ENCODE measurements at places on chromosomes 12 and 14.

DNA sequence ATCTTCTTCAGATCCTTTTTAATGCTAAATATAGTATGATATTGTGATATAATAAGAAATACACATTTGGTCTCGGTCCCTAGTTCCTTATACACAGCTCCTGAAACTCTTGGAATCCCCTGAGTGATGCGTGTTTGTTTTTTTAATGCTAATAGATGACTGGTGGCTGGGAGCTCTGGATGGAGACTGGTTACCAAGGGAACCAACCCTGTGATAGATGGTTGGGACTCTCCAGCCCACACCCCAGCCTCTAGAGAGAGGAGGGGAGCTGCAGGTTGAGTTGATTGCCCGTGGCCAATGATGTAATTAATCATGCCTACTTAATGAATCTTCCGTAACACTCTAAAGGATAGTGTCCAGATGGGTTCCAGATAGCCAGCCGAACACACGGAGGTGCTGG, 140.6 kb downstream of the FBXL14 start:
- DNase-seq: no peak

DNA sequence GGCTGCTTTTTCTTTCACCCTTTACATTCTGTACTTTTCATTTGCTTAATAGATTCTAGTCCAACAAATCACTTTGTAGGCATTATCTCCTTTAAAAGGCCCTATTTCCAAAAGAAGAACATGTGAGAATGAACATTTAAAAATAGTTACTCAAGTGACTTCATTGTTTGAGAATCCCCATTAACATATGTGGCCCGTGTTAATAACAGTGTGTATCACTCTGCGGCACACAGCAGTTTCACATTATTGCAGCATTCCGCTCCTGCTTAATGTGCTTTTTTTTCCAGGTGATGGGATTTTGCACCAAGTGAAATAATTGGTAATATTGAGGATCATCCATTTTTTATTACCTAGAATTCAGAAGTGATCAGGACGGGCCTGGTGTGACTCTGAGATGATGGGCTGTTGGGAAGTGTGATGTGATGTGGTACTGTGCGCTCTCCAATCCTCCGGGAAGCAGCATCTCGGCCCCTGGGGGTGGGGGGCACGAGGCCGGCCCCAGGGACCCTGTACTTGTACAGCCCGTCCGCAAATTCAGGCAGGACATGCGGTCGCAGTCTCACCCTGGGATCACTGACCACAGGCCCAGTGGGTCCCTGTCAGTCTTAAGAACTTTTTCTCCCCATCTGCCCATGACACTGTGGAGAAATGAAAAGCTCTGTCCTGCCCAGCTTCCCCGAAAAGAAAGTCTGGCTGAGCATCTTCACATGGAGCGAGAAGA, 32.9 kb downstream of the SLC15A4 start:
- DNase-seq: no peak

DNA sequence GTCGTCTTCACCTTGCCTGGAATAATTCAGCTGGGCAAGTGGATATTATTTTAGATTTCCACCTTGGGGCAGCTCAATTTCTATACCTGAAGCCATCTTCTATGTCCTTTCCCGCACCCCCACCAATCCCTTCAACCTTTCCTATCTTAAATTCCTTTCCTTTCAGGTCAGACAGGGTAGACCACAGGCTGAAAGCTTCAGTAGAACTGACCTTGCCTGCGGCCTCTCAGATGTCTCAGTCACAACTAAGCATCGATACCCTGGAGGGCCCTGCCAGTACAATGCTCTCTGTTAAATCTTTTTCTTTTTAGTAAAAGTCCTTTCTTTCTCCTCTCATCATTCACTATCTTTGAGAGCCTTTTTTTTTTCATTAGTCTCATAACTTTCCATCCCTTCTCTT, 38.9 kb downstream of the SLC2A14 start:
- DNase-seq: no peak

DNA sequence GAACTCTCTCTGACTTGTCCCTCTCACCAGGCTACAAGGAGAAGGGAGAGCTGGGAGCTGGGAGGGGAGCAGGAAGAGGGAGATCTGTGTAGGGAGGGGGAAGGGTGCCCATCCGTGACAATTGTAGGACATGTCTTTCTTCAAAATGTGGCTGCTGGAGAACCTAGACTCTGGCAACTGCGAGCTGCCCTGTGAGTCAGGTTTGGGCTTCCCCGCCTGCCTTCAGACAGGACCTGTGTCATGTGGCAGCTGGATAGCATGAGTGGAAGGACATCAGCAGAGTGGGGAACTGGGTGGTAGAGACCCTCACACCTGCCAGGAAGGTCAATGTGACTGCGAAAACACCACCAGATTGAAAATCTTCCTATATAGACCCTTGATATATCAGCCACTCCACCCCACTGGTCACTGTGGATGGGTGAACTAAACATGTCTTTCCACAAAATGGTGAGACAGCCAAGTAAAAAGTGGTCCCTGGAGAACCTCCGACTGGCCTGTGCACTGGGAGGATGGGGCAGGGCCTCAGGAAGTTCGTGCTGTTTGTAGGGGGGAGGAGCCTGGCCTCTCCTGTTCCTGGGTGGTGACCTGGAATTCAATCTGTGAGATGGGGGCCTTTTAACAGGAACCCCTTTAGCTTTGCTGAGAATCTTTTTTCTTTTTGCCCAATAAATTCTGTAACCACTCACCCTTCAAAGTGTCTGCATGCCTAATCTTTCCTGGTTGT, 62.2 kb upstream of the CAPRIN2 start:
- no peak for DNase-seq

DNA sequence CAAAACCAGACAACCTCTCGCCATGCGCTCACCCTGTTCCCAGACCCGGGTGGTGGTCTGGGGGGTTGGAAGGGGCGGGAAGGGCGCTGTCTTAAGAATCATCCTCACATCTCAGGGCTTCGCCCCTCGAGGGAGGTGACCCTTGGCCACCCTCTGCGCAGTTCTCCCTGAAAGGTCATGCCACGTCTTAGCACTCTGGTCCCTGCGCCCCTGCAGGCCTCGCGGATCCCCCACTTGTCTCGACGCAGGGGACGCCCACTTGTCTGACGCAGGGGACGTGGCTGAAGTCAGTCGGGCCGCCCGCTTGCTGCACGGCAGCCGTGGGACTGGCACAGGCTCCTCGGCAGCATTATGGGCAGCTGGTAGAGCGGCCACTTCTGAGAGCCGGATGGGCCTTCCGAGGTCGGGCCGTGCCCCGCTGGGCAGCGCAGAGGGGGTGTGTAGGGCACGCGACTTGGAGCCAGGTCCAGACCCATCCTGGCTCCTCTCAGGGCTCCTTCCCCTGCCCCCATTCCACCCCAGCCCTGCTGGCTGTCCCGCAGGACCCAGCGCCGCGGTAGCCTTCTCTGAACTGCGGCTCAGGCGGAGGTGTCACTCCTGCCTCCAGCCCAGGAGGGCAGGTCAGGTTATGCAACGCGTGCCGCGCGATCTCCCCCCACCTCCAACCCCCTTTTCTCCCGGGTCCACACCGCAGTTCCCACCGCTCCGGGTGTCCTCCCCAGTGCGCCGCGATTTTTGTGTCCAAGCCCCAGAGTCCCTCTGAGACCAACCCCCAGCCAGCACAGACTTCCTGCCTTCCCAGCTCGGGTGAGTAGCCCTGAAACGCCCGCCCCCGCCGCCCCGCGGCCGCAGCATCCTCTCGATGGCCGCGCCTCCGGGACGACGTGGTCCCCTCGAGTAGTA, 40.9 kb upstream of the CAPRIN2 start:
- DNase-seq: peak; percentile 47

GRCh38 chr12:3236345-3237187, 159.4 kb downstream of the TSPAN9 start:
- peak; percentile 6 for DNase-seq

- no peak for DNase-seq
These were observed 8.6 kb downstream of the NACA start for GRCh38 chr12:56716458-56716857.

DNA sequence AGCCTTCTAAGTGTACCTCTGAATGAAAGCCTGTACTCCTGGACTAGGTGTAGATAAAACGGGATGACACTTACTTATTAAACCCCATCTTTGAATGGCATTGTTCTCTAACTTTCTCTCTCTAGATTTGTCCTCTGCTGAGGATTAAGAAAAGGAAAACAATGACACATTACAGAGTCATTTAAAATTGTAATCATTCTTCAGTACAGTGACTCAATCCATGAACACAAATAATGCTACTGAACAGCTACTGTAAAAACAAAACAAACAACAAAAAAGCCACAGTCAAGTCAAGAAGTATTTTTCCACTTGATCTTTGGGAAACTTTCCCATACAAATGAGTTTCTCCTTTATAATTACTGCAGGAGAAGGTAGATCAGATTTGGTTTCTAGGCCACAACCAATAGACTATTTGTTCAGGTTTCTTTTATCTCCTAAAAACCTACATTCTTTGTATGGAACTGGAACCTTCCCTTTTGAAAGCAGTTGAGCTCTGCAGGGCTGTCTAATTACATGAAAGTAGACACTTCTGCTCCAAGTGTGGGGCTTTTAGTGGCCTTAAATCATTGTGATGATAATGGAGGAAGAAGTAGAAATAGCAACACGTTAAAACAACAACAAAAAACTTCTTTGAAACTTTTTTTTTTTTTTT, 219.1 kb downstream of the ESR2 start:
- no peak for DNase-seq

GRCh38 chr12:76547526-76547925, 12.0 kb downstream of the OSBPL8 start:
- DNase-seq: no peak

DNA sequence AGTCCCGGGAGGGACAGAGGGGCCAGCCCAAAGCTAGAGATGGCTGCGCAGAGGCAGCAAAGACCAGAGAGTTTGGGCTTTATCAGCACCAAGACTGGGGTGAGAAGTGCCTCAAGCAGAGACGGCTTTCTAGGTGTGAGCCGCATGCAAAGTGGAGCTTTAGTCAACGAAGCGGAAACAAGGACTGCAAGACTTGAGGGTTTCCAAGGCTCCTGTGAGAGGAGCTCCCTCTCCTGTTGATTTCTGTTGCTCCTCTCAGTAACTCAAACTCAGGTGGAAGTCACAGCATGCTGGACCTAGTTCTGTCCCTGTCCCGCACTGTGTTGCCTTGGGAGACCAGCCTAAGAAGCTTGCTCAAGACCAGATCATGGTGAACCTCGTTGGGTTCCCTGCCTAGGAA, 327.8 kb downstream of the MED13L start:
- no peak for DNase-seq

GRCh38 chr12:6426882-6427671, 17.7 kb upstream of the CD27 start:
- DNase-seq: peak; percentile 95

DNA sequence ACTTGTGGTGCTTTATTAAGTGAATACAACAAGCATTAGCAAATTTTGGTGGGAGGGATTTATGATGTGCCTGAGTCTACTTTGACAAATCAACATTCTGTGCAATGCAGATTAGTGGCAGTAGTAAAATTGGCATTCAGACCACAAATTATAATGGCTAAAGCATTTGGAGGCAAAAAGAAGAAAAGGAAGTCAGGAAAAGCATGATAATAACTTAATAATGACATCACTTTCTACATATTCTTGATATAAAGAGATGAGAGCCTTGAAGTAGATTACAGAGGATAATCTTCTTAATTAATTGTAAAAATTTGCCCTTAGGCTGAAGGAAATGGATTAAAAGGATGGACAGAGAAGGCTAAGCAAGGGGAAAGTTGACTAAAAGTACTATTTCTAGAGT, 126.0 kb downstream of the SLC6A15 start:
- DNase-seq: no peak

DNA sequence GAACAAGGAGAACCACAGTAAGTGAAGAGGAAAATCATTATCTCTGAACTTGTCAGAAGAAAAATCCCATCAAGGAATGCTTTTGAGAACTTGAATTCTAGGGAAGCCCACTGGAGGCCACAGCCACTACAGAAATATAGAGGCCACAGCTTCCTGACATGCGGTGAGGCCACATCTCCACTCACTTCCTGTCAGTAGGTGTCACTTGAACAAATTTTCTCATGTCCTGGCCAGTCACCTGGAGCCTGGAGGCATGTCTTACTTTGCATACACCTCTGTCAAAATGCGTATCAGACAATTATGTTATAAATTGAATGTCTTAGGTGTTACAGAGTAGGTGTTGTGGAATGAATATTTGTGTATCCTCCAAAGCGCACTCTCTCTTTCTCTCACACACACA, 370.3 kb downstream of the DAD1 start:
- DNase-seq: no peak

GRCh38 chr12:44459569-44459968, 416.5 kb downstream of the NELL2 start:
- DNase-seq: no peak

DNA sequence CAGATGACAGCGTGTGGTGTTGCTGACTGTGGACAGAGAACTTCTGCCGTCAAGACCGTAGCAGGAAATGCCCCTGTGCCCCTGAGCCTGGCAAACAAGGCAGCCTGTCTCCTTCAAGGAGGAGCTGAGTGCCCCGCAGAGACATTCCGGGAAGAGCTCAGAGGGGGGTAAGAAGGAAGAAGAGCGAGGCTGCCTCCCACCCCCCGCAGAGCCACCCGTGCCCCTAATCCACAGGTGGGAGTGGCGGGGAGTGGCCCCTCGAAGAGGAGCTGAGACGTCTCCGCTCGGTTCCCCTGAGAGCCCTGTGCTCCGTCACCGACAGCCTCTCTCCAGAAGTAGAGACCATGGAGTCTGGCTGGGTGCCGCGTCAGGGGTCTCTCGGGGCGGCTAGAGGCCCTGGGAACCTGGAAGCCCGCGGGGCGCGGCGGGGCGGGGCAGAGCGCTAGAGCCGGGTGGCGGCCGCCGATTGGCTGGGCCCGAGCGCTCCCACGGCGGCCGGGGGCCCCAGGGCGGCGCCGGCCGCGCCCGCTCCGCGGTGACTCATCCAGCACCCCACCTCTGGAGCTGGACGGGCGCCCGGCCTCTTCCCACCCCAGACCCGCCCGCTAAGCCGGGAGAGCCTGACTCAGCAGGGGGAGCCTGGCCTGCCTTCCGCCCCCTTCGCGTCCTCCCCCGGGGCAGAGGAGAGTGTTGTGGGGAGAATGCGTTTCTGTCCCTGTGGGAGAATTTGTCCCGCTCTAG, 25.2 kb upstream of the KRT78 start:
- DNase-seq: no peak

DNA sequence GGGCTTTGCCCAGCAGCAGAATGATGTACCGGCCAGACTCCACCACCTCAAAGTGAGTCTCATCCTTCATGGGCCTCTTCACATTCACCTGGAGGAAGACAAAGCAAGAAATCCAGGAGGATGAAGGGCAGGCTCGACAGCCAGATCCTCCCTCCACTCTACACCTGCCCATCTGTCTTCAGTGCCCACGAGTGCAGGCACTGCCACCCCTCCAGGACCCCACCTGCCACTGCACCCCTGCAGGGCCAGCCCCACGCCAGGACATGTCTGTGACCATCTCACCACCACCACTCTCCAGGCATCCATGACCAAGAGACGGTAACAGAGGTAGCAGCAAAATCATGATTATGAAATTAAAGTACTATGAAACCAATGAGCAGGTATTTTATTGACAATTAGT, 84.3 kb upstream of the ANO2 start:
- DNase-seq: no peak
